Right ventricle myocardium superior (tissue), 1 donor: ENCODE measurements at places on chromosomes 4 and X. TPM values are rescaled to one million over a fixed set of nuclear protein-coding genes. Genes with fewer than 3 reads are reported as not detected.

DNA sequence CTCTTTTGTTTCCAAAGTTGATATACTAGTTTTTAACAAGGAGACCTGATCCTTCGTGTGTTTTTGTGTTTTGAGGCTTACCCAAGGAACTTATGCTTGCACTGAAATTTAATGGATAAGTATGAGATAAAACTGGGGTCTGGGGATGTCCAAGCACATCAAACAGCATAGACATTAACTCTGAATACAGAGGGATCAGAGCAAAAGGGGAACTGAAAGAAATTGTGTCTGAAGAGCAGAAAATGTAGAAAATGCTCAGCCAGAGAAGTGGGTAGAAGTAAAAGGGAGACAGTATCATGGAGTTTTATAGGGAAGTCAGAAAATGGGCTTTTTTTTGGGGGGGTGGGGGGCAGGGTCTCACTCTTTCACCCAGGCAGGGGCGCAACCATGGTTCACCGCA, 695.4 kb downstream of the ARAP2 start:
- no peak for DNase-seq

The XAGE1A gene
- total RNA-seq = not detected

The IL3RA gene
- total RNA-seq = 6.4 TPM

DNA sequence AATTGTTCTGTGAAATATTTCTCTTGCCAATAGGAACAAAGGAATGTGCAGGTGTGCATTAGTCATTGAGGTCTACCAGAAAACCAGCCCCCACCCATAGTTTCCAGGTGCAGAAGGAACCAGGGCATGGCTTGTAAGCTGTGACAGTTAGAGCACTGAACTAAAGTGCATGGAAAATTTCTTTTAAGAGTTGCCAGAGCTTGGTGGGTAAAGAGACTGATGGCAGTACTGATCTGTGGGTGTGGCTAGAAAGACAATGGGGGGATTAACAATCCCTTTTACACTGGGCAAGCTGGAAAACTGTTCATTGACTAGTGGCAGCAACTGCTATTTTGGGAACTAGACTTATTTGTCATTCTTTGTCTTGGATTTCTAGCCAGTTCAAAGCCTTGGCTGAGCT, 326.9 kb downstream of the PCDH19 start:
- DNase-seq = no peak

The MAGED4 gene
- 0.35 TPM for total RNA-seq

The SPIN2A gene
- total RNA-seq = 0.46 TPM

- no peak for DNase-seq
Observed at GRCh38 chr4:10336471-10336870, 120.8 kb downstream of the ZNF518B start.
